Thymus (tissue), 14 donors: ENCODE measurements at places on chromosomes 12 and 14. TPM values are rescaled to one million over a fixed set of nuclear protein-coding genes. Genes with fewer than 3 reads are reported as not detected.

Gene PPP4R4
- 1.3 TPM for polyA plus RNA-seq

DNA sequence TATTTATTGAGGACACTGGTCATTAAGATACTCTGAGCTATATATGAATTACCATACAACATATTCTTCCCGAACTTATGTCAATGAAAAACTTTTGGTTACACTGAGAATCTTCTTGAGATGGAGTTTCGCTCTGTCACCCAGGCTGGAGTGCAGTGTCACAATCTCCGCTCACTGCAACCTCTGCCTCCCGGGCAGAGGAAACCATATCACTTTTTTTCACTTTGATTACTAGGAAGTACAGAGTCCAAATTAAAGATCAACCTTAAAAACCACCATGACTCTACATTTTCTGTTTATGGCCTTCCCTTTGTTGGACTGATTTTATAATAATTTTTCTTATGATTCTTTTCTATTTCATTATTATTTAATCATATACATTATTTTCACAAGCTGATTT lies 336.5 kb downstream of the FSCB start:
- no peak for DNase-seq
- H3K4me1 ChIP-seq = no peaks in the 10 kb centered on the region
- H3K4me3 ChIP-seq = no peak overlapping the region
- H3K36me3 ChIP-seq = no peaks in the 10 kb centered on the region
- no peak overlapping the region for H3K27ac ChIP-seq

DNA sequence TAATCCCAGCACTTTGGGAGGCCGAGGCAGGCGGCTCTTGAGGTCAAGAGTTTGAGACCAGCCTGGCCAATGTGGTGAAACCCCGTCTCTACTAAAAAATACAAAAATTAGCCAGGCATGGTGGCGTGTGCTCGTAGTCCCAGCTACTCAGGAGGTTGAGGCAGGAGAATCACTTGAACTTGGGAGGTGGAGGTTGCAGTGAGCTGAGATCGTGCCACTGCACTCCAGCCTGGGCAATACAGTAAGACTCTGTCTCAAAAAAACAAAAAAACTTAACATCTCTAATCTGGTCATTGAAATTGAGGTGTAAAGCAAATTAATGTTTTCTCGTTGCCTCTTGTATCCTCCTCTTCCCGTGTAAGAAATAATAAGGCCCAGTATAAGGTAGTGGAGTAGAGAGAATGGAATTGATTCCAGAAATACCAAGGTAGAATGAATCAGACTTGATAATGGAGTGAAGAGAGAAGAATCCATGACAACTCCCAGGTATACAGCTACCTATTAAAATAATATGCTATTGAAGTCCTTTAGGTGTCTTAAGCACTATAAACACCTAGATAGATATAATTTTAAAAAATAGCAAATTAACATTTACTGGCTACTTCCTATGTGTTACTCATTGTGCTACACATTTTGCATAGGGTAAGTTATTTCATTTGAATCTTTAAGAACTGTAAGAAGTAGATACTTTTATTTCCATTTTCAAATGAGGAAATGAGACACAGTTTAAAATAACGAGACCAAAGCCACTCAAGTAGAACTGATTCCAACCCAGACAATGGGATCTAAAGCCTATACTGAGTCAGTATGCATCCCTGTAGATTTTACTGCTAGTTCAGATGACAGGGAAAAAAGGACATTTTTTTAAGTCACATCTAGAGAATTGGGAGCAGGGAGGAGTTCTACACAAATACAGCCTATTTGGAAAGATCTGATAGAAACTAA lies 23.2 kb downstream of the RAP1B start:
- H3K36me3 ChIP-seq = no peaks in the 10 kb centered on the region
- no peaks in the 10 kb centered on the region for H3K4me1 ChIP-seq
- no peak overlapping the region for H3K27ac ChIP-seq
- DNase-seq = no peak

DNA sequence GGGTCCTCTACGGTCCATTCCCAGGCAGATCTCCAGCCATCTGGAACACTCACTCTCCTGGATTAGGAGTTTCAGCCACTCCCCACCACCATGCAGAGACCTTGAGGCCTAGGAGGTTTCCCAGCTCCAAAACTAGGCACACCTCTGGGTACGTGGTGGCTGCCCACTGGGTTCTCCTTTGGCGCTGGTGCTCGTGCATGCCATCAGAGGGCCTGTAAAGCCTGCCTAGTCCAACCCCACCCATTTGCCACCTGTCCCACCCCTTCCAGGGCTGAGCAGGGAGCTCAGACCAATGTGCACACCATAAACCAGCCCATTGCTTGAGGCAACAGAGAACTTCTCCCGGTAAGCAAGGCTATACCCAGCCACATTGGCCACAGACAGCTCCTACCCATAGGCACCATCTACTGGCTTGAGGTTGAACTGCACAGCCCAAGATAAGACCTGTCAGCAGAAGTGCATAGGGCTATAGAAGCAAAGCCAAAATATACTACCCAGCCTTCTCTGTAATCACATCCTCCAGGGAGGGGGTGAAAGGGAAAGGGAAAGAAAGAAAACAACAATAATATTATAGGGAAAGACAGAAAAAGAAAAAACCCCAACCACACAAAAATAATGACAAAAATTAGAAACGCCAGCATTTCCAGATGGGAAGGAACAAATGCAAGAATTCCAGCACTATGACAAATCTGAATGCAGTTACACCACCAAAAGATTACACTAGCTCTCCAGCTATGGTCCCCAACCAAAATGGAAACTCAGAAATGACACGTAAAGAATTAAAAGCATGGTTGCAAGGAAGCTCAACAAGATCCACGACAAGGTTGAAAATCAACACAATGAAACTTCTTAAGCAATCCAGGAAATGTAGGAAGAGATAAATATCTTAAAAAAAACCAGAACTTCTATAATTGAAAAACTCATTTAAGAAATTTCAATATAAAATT lies 111.9 kb upstream of the CCDC175 start:
- no peak for DNase-seq
- no peaks in the 10 kb centered on the region for H3K4me1 ChIP-seq
- no peaks in the 10 kb centered on the region for H3K27me3 ChIP-seq

Gene KRT85
- 0.59 TPM for polyA plus RNA-seq

GRCh38 chr14:86787717-86788116 lies 1205.3 kb downstream of the GALC start:
- H3K27ac ChIP-seq = no peak overlapping the region
- H3K36me3 ChIP-seq = no peaks in the 10 kb centered on the region
- H3K27me3 ChIP-seq = no peaks in the 10 kb centered on the region
- H3K4me1 ChIP-seq = no peaks in the 10 kb centered on the region
- H3K4me3 ChIP-seq = no peak overlapping the region

DNA sequence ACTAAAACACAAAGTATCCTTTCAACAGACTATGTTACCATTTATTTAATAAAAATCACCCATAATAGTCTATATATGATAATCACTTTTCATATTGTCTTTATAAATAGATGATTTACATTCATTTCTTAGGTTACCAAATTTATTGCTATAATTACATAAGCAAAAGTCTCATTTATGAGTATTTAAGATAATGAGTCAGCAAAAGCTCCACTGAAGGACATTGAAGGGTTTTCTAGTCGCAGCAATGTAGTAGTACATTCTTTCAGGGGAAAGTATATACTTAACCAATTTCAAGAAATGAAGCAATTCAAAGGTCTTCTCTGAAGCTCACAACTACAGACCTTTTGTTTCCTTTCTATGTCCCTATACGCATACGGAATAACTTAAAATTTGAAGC lies 110.9 kb downstream of the NOVA1 start:
- no peaks in the 10 kb centered on the region for H3K4me1 ChIP-seq
- no peak overlapping the region for H3K4me3 ChIP-seq
- no peaks in the 10 kb centered on the region for H3K36me3 ChIP-seq
- H3K27me3 ChIP-seq = no peaks in the 10 kb centered on the region
- no peak for DNase-seq

GRCh38 chr14:85415015-85415712 lies 114.8 kb upstream of the FLRT2 start:
- H3K4me1 ChIP-seq = no peaks in the 10 kb centered on the region
- no peak overlapping the region for H3K27ac ChIP-seq
- no peak overlapping the region for H3K4me3 ChIP-seq
- no peaks in the 10 kb centered on the region for H3K36me3 ChIP-seq
- DNase-seq = peak; percentile 2

Gene EID3
- 7.8 TPM for polyA plus RNA-seq

DNA sequence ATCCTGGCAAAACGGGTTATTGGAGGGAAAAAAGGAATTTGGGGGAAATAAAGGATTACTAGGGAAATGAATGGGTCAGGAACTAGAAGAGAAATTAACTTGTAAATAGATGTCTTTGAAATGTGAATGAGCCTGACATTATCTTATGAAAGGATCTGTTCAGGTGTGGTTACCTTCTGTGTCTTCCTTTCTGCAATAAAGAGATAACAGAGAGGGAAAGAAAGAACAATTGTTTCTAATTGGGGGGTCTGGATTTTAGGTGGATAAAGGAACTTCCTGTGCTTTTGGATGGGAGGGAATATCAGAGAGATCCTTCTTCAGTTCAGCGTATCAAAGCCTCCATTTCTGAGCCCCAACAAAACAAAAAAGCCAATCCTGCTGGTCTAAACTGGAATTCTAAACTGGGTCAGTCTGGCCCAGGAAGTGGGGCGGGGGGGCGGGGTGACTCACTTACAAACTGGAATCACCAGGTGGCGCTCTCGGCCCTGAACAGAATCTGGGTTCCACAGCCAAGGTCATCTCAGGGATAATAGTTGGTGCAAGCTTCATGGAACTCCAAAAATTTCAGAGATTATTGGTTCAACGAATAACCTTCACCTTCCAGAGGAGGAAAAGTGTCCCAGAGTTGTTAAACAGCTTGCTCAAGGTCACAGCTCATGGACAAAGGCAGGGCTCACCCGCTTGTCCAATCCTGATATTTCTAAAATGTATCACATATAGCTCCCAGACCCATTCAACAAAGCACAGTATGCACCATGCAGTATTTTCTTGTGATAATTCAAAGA lies 15.2 kb upstream of the PEBP1 start:
- H3K27me3 ChIP-seq = no peaks in the 10 kb centered on the region
- DNase-seq = peak; percentile 70
- H3K4me3 ChIP-seq = no peak overlapping the region
- no peaks in the 10 kb centered on the region for H3K36me3 ChIP-seq

Gene SERPINA12
- polyA plus RNA-seq = 0.71 TPM

DNA sequence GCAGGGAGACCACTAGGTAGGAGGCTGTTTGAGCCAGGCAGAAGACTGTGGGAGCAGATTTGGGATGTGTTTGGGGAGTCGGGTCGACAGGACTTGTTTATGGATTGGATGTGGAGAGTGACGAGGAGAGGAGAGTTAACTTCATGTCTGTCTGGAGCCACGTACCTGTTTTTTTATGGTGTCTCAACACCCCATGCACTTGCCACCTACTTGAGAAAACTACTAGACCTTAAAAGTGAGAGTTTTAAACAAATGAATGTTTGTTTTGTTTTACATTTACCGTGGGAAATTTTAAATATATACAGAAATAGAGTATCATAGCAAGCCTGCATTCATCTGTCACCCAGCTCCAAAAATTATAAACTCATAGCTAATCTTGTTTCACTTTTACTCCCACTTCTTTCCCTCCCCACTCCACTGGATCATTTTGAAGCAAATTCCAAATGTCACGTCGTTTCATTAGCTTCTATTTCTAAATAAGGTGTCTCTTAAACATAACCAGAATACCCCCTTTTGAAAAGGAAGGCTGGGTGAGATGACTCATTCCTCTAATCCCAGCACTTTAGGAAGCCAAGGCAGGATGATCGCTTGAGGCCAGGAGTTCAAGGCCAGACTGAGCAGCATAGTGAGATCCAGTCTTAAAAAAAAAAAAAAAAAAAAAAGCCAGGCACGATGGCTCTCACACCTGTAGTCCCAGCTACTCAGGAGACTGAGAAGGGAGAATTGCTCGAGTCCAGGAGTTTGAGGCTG lies 136.2 kb downstream of the ANO6 start:
- DNase-seq = no peak
- H3K27ac ChIP-seq = no peak overlapping the region
- no peaks in the 10 kb centered on the region for H3K27me3 ChIP-seq
- H3K36me3 ChIP-seq = peaks cover 73% of the 10 kb centered on the region

Gene GPRC5D
- 0.05 TPM for polyA plus RNA-seq

Gene SDR9C7
- polyA plus RNA-seq = 2.3 TPM

DNA sequence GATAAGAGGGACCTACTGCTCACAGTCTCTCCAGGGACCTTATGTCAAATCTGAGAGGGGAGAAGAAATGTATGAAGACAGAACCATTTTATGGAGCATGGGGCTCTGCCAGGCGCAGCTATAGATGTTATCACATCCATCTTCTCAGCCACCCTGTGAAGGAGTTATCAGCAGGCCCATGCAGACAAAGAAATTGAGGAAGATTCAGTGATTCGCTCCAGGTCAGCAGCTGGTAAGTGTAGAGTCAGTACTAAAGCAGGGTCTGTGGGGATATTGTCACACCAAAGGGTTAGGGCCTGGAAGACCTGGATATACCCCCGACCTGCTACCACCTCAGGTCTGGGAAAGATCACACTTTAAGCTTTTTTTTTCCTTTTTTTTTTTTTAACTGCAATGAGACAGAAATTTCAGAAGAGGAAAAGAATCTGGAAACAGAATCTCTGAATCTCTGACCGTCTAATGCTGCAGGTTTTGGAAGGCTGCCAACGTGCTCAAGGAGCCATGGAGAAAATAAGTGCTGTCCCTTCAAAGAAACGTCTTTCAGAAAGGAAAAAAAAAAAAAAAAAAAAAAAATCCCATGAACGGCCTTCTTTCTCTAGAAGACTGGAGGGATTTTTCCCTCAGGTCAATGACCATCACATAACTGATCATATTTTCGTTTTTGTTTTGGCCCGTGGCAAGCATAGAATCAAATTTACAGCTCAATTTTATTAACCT lies 73.3 kb upstream of the PLEKHG7 start:
- DNase-seq = no peak
- H3K4me3 ChIP-seq = no peak overlapping the region

- no peaks in the 10 kb centered on the region for H3K27me3 ChIP-seq
- no peaks in the 10 kb centered on the region for H3K36me3 ChIP-seq
- DNase-seq = no peak
- H3K4me3 ChIP-seq = no peak overlapping the region
Observed at GRCh38 chr12:112861284-112861683, 45.5 kb upstream of the OAS1 start.

DNA sequence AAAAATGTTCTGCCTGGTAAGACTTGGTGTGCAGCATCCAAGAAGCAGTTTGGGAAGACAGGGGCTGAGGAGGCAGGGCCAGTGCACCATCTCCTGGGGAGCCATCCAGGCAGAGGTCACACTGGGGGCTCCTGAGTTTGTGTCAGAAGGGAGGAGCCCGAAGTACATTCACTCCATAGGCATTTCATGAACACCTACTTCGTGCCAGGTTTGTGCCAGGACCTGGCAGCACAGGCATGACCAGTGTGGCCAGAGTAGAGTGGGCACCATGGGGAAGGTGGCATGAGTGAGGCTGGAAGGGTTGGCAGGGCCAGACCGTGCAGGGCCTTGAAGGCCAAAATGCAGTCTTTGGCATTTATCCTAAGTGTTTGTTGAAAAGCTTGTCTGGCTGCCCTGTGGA lies 86.5 kb upstream of the RIN3 start:
- no peaks in the 10 kb centered on the region for H3K4me1 ChIP-seq
- no peaks in the 10 kb centered on the region for H3K27me3 ChIP-seq
- no peak overlapping the region for H3K27ac ChIP-seq
- H3K36me3 ChIP-seq = no peaks in the 10 kb centered on the region
- no peak overlapping the region for H3K4me3 ChIP-seq
- no peak for DNase-seq
